ENCODE measurements at places on chromosomes 11 and 22.

- peaks cover 63% of the 10 kb centered on the region for H3K4me1 ChIP-seq
- H3K27ac ChIP-seq = peak overlapping the region; percentile 99
- peak overlapping the region; percentile 89 for H3K4me3 ChIP-seq
- no peaks in the 10 kb centered on the region for H3K27me3 ChIP-seq
- peaks cover 71% of the 10 kb centered on the region for H3K36me3 ChIP-seq
- peak; percentile 48 for DNase-seq
These were observed 553 bp downstream of the CD3D start for GRCh38 chr11:118341815-118342489.

DNA sequence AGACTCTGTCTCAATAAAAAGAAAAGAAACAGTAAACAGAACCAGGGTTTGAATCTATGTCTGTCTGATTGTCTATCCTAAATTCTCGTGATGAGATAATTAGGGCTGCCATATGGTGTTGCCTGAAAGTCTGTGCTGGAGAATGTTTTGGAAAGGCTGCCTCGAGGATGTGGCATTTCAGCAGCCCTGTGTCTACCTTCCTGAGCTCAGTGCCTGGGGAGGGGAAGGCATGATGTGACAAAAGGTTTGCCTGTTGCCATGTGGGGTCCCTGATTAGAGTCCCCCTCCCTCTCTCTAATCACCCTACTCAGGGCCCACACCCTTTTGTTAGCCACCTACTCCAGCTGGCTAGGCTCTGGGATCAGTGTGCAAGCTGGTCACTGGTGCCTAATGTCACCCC, 15.2 kb downstream of the CD82 start:
- H3K27me3 ChIP-seq = no peaks in the 10 kb centered on the region
- no peak for DNase-seq
- H3K4me3 ChIP-seq = no peak overlapping the region
- peaks cover 75% of the 10 kb centered on the region for H3K36me3 ChIP-seq
- no peak overlapping the region for H3K27ac ChIP-seq

- peak; percentile 35 for DNase-seq
- H3K36me3 ChIP-seq = peaks cover 27% of the 10 kb centered on the region
- peaks cover 37% of the 10 kb centered on the region for H3K4me1 ChIP-seq
- no peaks in the 10 kb centered on the region for H3K27me3 ChIP-seq
- H3K4me3 ChIP-seq = peak overlapping the region; percentile 93
These were observed 739 bp downstream of the ZMAT5 start for GRCh38 chr22:29765905-29766631.

- no peaks in the 10 kb centered on the region for H3K36me3 ChIP-seq
- H3K27me3 ChIP-seq = peaks cover 7% of the 10 kb centered on the region
- no peak for DNase-seq
- no peak overlapping the region for H3K27ac ChIP-seq
These were observed 35.9 kb upstream of the HORMAD2 start for GRCh38 chr22:30044369-30044768.

DNA sequence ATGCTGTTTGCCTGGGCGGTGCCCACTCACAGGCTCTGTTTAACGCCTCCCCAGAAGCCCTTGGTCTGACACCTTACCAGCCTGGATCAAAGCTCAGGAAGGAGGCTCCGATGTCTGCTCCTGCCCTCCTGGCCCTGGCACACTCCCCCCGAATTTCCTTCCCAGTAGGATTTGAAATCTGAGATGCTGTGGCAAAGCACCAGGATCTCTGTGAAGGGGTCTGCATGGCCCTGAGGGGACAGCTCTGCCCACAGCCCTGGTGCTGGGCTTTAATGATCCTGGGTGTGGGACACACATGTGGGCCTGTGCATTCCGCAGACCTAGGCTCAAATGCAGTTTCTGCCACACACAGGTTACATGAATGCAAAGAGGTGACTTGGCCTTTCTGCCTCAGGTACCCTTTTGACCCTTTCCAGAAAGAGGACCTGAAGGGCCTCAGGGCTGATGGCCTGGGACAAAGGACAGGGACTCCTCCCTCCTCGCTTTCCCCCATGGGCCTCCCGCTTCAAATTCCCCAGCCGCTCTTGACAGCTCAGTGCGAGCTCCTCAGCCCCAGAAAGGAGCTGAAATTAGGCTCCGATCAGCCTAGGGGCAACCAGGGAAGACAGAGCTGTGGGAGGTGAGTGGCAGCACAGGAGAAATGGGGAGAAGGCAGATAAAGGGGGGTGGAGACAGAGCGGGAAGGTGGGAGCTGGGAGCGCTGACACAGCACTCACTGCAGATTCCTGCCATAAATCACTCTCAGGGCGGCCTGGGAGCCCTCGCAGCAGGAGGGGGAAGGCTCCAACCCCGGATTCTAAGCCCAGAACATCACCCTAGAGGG, 41.3 kb downstream of the TRIM29 start:
- H3K4me1 ChIP-seq = no peaks in the 10 kb centered on the region
- no peaks in the 10 kb centered on the region for H3K36me3 ChIP-seq
